Caudate nucleus (tissue), 63 donors: ENCODE measurements at places on chromosomes 5 and 9.

DNA sequence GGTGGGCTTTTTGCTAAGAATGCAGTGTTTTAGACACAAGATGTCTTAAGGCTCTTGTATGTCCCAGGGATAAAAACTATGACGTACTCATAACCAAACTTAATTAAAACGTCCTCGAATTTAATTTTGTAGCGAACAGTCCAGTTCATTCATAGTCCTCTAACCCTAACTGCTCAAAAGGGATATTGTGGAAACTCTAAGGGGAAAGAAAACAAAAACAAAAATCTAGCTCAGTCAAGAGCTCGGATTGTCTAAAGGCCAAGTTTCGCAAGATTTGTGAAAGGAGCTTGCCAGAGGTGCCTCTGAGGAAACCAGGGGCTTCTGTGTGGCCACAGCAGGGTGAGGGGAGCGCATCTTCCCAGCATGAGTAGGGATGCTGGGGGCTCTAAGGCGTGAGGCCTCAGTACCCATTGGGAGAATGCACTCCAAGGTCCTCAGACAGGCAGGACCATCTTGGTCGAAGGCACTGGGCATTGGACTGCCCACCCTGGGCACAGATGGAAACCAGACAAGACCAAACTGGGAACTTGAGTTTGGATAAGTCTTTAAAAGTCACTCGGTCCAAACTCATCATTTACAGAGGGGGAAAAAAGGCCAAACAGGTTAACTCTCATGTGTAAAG, 71.8 kb downstream of the PRRT1B start:
- no peak for DNase-seq

- no peak for DNase-seq
Observed at GRCh38 chr9:114889802-114890224, 40.6 kb downstream of the TNFSF8 start.

DNA sequence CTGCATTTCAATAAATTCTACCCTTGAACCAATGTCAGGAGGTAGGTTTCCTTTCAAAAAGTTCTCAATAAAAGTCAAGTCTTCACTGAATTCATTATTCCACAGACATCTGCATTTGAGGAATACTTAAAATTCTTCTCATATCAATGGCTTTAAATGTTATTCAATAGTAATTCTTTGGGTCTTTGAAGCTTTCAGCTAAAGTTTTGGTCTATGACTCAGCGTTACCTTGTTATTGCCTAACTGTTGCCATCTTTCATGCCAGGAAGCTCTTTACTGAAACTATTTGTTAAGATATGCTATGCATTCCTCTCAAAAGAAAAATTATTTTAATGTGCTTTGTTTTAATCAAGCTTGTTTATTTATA, 170.5 kb downstream of the NNT start:
- DNase-seq: no peak

GRCh38 chr5:44387406-44387805, 1.8 kb downstream of the FGF10 start:
- DNase-seq: no peak

DNA sequence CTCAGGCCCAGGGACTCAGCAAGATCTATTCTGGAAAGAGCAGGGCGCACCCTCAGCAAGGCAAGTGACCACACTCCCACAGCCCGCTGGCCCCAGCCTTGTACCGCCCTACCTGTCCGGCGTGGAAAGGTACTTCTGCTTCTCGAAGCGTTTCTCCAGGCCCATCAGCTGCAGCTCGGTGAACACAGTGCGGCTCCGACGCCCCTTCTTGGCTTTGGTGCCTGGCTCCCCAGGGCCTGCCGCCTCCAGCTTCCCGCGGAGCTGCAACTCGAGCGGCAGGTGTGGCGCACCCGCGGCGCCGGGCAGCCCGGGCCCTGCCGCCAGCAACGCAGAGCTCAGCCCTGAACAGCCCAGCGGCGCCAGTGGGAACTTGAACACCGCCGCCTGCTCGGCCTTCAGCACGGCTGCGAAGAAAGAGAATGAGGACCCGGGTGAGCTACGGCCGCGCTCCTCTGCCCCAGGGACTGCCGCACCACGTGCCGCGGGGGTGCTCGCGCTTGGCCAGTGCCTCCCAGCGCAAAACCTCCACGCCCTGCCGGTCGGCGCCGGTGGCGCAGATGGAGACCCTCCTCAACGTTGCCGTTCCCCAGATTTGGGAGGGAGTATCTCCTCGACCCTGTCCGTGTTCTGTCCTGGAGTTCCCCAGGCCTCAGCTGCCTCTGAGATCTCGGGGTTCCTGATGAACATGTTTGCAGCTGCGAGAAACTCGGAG, 2.2 kb downstream of the BARX1 start:
- no peak for DNase-seq

- no peak for DNase-seq
Observed at GRCh38 chr9:99044827-99045226, 60.1 kb upstream of the TGFBR1 start.

DNA sequence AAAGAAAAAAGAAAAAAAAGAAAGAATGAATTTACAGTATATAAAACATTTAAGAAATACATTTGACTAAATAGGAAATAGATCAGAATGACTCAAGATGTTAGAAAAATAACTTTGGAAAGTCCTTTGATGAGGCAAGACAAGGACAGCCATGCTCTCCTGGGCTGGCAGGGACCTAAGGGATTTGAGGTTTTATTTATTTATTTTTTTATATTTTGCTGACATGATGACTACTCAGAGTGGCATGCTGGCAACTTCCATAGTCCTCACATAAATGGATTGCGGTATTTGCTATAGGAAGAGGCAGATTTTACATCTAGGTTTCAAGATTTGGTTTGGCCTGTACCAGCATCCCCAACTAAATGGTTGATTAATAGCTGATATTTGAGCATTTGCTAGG, 17.7 kb downstream of the SLC28A3 start:
- DNase-seq: no peak

DNA sequence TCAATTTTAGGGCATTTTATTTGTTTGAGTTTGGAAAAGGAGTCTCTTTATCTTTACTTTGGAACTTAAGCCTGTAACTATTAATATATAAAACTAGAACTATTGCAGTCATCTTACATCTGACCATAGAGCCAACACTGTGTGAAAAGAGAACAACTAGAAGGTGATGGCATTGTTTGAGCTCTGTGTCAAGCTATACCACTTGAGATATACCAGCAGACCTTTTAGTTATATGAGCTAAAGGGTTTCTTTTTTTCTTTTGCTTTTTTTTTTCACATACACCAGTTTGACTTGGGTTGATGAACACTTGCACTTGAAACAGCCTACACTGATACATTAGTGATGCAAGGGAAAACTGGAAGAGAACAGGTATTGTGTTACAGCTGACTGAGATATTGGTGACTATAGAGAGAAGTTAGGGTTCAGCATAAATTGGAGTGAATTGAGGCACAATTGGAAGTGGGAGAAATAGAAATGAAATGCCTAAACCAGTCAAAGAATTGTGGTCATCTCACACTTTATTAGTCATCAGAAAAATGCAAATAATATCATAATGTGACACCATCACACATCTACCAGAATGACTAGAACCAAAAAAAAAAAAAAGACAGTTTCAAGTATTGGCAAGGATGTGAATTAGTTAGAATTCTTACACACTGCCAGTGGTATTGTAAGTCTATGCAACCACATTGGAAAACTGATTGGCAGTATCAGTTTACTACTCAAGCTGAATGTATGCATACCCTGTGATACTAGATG, 60.9 kb downstream of the ADRB2 start:
- DNase-seq: no peak

GRCh38 chr9:27499451-27499850, 24.6 kb upstream of the IFNK start:
- DNase-seq: no peak

- DNase-seq: no peak
Observed at GRCh38 chr5:142542906-142543305, 143.0 kb downstream of the FGF1 start.

GRCh38 chr9:133056533-133056932, 5.2 kb upstream of the CEL start:
- DNase-seq: no peak

DNA sequence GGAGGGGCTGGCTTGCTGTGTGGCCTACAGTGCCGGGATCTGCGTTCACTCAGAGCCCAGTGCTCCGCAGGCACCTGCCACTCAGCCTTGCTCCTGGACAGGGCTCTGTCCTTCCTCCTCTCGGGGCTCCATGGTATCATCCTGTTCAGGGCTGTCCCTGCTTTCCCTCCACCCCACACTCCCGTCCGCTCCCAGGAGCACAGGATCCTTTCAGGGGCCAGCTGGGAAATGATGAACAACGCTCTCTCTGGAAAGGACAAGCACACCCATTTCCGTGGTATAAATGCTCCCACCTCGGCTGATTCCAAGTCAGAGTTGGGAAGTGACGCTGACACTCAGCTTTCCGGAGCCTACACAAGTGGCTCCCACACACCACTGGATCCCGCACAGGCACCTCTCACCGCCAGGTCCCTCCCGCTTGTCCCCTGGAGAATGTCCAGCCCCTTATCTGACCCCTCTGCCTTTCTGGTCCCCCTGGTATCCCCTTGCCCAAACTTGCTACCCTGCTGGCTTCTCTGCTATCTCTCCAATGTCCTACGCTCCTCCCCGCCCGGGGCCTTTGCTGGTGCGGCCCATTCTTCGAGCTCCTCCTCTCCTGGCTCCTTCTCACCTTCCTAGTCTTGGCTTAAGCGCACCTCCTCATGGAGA, 21.3 kb downstream of the HMCN2 start:
- DNase-seq: no peak

- no peak for DNase-seq
Observed at GRCh38 chr5:54263447-54263846, 46.9 kb downstream of the ARL15 start.

DNA sequence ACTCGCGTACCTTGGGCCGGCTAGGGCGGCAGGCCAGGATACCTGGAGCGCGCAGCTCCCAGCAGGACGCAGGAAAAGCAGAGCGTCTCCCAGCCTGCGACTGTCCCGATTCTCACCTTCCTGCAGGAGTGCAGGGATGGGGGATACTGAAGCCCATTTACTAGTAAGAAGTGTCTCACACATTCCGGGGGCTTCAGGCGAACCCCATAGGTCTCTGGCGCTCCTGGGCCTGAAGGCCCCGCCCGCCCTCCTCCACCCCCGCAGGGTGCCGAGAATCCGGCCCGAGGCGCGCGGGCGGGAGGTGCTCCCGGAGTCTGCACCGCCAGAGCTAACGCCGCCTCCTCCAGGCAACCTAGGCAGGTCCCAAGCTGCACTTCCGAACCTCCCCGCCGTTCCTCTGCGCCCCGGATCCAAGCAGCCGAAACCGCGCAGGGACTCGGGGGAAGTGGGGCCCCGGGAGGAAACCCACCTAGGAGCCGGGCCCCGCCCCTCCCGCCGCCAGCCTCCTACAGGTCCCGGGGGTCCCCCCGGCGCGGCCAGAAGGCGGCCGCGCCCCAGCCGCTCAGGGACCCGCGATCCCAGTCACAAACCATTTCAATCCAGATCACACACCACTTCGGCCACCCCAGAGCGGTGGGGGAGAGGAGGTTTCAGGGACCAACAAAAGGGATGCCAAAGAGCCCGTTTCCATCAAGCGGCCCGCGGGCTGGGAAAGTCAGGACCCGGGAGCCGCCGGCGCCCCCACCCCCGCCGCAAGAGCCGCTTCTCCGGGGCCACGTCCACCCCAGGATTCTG, 1.2 kb downstream of the ROR2 start:
- no peak for DNase-seq
